ENCODE measurements at places on chromosomes 16 and 17.
A peak's percentile ranks its signal among the peaks of the same experiment; 100 is the strongest.

DNA sequence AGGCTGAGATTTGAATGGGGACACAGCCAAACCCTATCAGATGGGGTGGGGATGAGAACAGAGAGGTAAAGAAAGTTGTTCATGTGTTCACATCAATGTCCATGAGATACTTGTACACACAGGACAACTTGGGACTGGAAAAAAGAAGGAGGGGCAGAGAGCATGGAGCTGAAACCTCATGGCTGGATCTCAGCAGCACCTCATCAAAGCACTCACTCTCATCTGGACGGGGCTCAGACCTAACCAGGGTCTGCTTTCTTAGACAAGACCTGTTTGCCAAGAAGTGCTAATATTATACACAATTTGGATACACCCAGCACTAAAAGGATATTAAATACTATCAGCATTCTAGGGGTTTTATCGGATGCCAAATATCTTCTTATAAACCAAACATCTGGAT lies 399.8 kb downstream of the SLC39A11 start:
- DNase-seq = no peak

DNA sequence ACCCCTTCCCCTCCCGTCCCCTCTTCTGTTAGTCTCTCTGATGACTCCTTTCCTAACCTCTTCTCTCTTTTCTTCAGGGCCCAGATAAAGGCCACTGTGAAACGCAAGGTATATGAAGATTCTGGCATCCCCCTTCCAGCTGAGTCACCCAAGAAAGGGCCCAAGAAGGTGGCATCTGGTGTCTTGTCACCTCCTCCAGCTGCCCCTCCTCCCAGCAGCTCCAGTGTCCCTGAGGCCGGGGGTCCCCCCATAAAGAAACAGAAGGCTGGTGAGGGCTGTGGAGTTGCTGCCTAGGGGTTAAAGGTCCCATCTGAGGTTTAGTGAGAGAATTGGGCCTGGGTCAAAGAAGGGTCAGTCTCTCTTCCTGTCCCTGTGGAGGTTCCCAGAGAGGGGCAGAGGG lies 4.0 kb downstream of the RNASEK start:
- DNase-seq = no peak

DNA sequence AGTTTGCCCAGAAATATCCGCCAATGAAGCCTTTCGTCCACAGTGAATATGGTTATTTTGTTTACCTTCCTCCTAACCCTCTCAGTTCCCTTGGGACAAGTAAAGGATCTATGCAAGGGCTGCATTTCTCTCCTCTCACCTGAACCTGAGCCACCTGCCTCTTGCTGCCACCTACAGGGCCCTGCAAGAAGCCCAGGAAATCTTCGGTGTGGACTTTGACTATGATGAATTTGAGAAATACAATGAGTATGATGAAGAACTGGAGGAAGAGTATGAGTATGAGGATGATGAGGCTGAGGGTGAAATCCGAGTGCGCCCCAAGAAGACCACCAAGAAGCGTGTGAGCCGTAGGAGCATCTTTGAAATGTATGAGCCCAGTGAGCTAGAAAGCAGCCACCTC lies 14.0 kb downstream of the SUPT6H start:
- DNase-seq = no peak

DNA sequence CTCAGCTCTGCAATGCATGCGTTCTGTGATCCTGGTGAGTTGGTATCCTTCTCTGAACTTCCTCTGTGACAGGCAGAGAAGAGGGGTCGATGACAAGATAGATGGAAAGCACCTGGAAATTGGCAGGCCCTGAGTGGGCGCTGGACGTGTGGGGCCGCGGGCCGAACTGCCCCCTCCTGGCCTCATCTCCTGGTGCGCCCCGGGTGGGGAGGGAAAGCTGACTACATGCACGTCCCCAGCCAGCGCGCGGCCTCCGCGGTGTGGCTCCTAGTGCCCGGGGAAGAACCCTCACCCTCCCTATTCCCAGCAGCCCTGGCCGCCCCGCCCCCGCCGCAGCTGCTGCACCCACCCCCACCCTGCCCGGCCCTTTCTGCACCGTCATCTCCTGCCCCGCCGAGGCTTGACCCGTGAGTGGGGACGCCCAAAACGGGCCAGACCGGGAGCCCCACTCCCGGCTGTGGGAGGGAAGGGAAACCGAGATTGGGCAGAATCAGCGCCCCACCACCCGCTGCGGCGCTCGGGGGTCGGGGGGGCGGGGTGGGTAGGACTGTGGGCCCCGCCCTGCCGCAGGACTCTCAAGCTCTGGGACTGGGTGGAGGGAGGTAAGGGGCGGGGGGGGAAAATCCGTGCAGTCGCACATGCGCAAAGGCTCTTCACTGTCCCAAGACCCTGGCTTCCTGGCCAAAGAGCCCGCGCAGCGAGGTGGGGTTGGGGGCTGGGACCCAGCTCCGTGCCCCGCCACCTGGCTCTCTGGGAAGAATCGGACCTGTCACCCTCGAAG lies at the start of gene NOL3:
Gene NOL3 (plus strand): TSS at position 371 of the 781 bp plus-strand sequence.
- peak; percentile 55 for DNase-seq

GRCh38 chr17:17913695-17914332 lies 58.4 kb downstream of the TOM1L2 start:
- peak; percentile 22 for DNase-seq

DNA sequence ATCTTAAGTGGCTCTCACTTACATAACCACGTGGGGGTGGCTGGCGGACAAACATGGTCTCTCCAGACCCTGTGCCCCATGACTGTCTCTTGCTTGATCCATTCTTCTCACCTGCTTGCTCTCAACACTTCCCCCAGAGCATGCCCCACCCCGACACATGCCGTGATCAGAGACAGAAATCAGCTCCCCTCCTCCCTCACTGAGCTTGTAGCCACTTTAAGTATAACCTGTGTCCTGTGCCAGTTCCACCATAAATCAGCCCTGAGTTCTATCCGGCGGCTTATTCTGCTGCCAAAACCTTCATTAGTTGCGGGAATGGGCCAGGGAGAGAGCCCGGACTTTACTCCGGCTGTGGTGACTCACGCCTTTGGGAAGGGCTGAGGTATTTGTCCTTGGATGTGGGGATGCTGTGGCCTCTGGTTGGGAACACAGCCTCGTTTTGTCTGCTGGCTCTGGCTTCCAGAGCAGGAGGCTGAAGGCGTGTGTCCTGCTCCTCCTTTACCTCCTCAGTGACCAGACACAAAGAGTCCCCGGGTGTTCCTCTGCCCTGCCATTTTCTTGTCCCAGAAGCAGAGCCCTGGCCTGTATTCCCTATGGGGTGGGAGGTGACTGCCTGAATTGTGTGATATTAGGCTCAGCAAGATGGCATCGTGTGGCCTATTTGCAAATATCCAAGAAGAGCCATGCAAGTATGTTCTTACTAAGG lies 21.1 kb downstream of the ANKRD40 start:
- no peak for DNase-seq

DNA sequence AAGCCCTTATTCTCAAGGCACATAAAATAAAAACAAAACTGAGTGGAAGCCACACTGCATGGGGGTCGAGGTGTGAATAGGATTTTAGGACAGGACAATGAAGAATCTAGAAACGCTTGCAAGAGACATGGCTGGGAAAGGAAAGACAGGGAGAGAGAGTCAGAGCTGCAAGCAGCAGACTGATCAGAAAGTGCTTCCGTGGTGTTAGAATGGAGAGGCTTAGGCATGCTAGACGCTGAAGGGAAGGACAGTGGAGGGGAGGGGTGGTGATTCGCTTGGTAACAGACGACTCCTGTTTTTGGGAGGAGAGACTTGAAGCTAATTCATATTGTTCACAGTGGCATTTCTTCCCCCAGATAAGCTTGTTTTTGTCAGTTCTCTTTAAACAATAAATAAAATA lies 173.5 kb downstream of the AIPL1 start:
- no peak for DNase-seq

GRCh38 chr16:82070656-82071369 lies 35.8 kb downstream of the HSD17B2 start:
- no peak for DNase-seq

GRCh38 chr16:3479654-3480216 lies 15.6 kb downstream of the C16orf90 start:
- DNase-seq = no peak

GRCh38 chr17:82911822-82912221 lies 72.0 kb upstream of the ZNF750 start:
- no peak for DNase-seq

- peak; percentile 56 for DNase-seq
Observed at GRCh38 chr17:73255671-73256181, 6.0 kb downstream of the CPSF4L start.

DNA sequence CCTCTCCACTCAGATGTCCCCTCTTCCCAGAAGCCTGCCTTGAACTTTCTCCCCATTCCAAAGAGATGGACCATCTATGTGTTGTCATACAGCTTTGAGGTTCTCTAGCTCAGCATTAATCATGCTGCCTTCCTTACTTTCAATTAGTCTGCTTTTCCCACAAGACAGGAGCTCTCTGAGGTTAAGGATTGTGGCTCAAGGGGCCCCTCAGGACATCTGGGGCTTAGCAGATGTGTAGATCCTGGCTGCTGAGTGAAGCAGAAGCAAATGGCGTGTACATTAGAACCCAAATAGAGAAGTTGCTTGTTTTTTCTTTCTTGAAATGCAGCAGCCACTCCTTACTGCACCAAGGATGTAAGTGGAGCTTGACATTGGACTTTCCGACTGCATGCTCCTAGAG lies 330.5 kb upstream of the TNRC6C start:
- no peak for DNase-seq

DNA sequence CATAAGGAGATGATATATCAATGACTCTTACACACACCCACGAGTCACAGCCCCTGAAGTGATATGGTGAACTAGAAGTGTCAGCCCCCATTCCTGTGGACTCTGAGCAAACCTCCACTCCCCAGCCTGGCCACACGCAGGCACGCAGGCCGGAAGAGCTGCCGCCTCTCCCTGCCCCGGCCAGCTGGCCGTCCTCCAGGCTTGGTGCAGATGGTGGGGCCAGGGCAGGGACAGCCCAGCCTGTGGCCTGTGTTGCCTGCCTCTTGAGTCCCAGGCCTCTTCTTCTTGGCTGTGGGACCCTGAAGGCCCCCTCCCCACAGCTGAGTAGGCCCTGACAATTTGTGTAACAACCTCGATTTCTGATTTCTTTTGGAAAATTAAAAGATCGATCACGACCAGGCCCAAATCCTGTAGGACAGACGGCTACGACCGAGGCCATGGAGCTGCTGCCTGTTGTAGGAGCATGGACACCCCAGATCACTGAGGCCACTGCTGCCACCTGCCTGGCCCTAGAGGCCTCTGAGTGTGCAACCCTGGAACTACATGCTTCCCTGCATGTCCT lies 10.0 kb upstream of the MPRIP start:
- DNase-seq = no peak

DNA sequence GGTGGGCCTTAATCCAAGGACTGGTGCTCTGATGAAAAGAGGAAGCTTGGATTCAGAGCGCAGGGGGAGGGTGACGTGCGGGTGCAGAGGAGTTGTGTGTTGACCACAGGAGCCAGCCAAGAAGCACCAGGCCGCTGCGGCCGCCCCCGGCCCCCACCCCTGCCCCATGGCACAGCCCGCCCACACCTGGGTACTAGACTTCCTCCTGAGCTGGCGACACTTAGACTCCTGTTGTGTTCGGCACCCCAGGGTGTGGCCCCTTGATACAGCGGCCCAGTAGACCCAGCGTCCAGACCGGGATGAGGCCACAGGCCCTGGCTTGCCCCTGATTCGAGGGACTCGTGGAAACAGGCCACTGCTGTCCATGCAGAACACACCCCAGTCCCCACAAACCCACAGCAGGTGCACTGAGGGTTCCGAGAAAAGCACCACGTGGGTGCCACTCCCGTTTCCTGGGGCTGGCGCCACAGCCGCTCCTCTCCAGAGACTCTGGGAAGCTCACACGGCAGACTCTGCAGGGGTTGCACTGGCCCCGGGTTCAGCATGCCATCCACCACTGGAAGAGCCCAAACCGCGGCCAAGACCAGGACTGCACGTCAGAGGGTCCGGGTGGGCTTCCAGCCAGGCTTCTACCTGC lies 5.7 kb upstream of the SNAI3 start:
- no peak for DNase-seq

DNA sequence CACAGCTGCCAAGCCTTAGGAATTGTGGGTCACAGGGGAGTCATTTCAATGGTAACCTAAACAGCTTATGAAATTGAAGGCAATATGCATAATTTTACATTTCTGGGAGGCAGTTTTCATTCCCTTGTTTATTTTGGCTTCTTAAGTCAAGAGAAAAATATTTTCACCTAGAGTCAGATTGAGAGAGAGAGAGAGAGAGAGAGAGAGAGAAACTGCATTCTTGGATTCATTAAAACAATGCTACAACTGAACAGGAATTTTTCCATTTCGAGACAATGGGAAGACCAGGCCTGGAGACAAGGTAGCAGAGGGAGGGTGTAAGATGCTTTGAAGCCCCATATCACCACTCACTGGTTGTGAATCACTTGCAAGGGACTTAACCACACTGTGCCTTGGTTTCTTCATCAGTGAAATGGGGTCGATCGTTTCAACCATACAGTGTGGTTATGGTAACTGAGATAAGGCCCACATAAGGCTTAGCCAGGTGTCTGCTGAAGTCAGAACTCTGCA lies 224.7 kb upstream of the IRX3 start:
- no peak for DNase-seq

- peak; percentile 95 for DNase-seq
Observed at GRCh38 chr17:74748529-74749278, at the start of gene NHERF1. Gene NHERF1 (plus strand): TSS chr17:74748628. CDS start chr17:74748847, 219 bp downstream.

- no peak for DNase-seq
Observed at GRCh38 chr17:62562656-62563055, 64.8 kb upstream of the MRC2 start.

GRCh38 chr17:82873521-82873920 lies 33.7 kb upstream of the ZNF750 start:
- no peak for DNase-seq

DNA sequence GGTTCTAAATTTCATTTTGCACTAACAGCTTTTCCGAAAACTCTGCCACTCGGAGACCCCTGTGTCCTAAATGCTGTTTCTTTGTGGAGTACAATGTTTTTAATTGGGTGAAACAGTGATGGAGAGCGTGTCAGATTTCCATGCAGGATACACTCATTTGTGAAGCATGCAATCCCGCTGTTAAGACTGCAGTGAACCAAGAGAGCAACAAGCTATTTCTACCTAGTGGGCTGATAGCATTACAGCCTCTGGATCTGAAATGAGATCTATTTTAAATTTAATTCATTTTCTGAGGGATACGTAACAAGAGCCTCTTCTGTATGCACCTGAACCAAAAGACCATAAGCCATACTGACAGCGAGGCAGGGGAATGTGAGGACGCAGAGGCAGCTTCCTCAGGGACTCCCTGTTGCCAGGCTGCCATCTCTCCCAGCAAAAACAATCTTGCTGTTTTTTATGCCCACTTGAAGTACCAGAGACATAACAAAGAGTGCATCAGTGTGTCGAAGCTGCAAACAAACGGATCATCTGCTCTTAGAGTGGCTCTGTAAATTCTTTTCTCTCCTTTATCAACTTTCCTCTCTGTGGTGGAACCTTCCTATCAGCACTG lies 199.9 kb upstream of the COX10 start:
- DNase-seq = no peak

DNA sequence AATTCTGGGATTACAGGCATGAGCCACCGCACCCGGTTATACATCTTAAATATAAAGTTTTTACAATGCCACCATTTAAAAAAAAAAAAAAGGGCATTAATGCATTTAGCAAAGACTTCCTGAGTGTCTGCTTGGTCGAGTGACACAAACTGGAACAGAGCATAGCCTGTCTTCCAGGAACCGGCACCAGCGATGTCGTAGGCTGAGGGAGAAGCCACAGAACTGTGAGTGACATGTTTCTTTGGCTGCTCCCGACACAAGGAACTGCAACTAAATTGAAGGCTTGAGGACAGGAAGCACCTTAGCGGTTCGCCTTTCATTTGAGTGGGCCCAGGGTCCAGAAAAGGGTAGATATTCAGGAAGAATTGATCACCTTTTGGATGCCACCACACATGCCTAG lies 717.8 kb downstream of the MAF start:
- no peak for DNase-seq

GRCh38 chr17:74860872-74861661 lies 1.4 kb upstream of the GRIN2C start:
- no peak for DNase-seq

Measured in activated CD4-positive, alpha-beta T cell treated with anti-CD3 and anti-CD28 coated beads, Interleukin-2, Interleukin-4, amounts not matched to agents 100 ng/mL and 50 ng/mL, durations not matched to agents 16 hours and 8 hours (primary cell).